ENCODE measurements at places on chromosomes 6 and 20. TPM values are rescaled to one million over a fixed set of nuclear protein-coding genes. Genes with fewer than 3 reads are reported as not detected.

Gene THBS2
- 26.4 TPM for total RNA-seq

Gene CRISP2
- total RNA-seq, result not detected

Gene C20orf202
- total RNA-seq, result 0.17 TPM

Gene E2F3
- 2.9 TPM for total RNA-seq

GRCh38 chr20:63897978-63898561 is 3.1 kb downstream of the DNAJC5 start:
- DNase-seq, result no peak

- no peak for DNase-seq
These were observed 123.9 kb downstream of the COL12A1 start for GRCh38 chr6:75081921-75082320.

DNA sequence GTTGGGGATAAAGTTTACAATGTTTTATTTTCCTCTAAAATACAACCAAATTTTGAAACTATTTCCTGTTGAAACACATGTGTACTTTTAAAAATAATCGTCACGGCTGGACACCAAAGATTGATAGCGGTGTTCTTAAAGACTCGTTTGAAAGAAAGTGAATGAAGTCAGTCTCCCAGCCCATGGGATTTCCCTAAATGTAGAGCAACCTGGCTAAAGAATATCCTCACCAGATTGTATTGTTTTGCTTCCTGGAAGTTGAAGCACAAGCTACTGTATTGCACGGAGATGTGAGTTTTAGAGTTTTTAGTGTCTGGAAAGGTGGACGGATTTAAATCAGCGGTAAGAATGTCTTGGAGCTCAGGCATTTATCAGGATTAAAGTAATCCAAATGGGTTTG is 189.5 kb downstream of the THBS2 start:
- DNase-seq, result no peak

DNA sequence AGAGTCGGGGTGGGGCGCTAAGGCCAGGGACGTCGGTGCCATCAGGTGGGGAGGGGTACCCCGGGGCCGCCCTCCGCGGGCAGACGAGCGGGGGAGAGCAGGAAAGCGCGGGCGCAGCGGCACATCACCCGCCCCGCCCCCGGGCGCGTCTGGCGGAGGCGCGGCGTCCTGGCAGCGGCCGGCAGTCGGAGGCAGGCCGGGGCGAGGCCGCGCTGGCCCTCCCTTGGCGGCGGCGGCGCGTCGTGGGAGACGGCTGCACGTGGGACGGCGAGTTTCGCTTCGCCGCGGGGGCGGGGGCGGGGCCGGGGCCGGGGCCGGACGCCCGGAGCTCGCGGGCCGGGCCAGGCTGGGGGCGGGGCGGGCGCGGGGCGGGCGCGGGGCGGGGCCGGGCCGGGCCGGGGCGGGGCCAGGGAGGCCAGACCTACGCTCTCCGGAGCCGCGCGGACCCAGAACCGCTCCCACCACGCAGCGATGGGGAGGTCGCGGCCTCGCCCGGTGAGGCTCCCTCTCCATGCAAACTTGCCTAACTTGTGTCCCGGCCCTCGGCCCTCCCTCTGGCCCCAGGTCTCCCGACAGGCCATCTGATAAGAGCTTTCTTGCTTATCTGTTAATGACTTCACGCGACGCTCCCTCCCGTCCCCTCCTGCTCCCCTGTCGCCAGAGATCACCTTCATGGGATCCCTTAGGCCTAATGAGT is 12.5 kb downstream of the ITPR3 start:
- no peak for DNase-seq

DNA sequence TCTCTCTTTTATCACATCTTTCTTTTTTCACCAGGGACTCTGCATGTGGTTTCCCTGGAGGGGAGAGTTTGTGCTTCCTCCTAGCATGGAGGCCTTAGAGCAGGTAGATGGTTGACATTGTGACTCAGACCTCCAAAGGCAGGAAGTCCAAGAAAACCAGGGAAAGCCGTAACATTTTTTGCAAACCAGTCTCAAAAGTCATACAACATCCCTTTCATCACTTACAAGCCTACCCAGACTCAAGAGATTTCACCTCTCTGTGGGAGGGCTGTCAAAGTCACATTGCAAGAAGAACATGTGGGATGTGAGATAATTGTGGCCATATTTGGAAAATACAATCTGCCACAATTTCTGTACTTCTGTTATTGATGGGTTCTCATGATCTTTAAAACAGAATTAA is 46.2 kb downstream of the SNRNP48 start:
- DNase-seq, result no peak

DNA sequence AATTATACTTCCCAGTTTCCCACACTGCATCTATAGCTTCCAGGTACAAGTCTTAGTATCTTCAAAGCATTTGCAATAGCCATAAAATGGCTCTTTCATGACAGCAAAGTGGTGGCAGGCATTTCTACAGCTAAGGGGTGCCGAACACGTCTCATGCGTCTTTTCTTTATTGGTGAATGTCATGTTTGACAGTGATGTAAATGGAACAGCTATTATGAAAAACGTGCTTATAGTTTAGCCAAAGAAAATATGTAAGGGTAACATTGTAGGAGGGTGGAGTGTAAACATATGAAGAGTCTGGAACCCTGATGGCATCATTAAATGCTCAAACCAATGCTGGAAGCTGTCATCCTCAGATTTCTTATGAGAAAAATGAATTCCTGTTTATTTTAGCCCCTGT is 37.9 kb downstream of the COL11A2 start:
- DNase-seq, result no peak

DNA sequence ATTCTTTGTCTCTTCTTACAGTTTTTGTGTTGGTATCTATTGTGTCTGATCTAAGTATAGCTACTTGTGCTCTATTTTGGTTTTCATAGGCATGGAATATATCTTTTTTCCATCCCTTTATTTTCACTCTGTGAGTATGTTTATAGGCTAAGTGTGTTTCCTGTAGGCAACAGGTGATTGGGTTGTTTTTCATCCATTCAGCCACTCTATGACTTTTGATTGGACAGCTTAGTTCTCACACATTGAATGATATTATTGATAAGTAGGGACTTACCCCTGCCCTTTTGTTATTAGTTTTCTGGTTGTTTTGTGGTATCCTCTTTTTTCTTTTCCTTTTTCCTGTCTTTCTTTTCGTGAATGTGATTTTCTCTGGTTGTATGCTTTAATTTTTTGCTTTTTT is 67.9 kb downstream of the MLIP start:
- DNase-seq, result no peak

- no peak for DNase-seq
These were observed 597 bp upstream of the GLYATL3 start for GRCh38 chr6:49499126-49499525.

- no peak for DNase-seq
These were observed 164.3 kb upstream of the MLN start for GRCh38 chr6:33967966-33968724.

GRCh38 chr6:42834056-42834455 is 45.4 kb upstream of the RPL7L1 start:
- no peak for DNase-seq

GRCh38 chr6:116191881-116192280 is 62.0 kb downstream of the TSPYL4 start:
- no peak for DNase-seq

- no peak for DNase-seq
These were observed 80.1 kb downstream of the AIG1 start for GRCh38 chr6:143140767-143141166.

All from esophagus muscularis mucosa (tissue), 4 donors.